ENCODE measurements at places on chromosomes 4 and X.

GRCh38 chr4:108547682-108548081, 72.7 kb upstream of the RPL34 start:
- DNase-seq = no peak

DNA sequence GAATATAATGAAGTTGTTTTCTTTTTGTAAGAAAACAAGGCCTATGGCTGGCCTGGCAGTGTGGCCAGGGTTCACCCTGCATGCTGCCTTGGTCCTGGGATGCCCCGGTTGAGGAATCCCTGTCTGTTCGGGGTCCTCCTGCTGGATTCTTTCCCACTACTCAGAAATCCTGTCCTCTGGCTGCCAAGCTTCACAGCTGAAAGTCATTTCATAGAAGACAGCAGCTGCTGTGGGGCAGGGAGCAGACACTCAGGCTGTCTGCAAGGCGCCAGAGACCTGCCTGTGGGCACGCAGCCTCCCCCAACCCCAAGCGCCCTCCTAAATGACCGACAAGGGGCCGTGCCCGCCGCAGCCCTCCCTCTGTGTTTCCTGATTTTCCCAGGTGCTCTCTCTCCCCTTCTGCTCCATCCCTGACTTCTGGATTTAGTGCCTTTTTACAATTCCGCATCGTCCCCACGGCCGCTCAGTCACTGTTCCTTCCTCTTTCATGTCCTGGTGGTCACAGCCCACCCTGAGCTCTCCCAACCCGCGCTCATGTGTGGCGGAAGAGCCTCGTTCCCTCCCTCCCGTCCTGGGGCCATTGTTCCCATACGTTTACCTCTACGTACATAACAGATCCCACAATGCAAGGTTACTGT, 27.5 kb downstream of the ZFYVE28 start:
- no peak for DNase-seq

DNA sequence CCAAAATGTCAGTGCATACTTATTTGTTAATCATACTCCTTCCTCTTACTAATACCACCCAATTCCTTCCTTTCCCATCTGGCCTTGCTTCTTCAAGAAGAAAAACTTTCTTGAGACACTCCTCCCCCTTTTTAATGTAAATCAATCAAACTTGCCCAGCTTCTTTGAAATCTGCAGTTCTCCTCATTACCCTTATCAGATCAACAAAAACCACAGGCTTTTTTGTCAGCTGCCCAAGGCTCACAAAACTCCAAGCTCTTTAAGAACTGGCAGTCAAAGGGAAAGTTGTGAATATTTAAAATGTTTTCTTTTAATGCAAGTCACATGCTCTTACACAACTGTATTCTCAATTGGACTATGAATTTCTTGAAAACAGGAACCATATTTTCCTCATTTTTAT, 11.3 kb upstream of the MYOZ2 start:
- DNase-seq = no peak

DNA sequence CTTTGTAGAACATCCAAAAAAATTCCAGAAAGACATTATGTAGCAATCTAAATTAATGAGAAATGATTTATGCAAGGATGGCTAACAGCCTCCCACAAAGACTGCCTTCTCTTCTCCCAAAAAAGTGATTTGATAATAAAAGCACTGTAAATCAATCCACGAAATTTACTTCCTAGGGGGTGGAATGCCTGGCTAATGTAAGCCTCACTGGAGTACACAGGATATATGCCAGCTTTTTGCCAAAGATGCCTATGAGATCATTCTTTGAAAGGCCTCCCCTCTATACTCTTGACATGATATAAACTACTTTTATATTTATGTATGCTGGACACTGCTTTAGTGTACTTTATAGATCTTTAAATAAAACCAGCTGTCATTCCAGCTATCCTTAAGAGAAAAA, 211.1 kb downstream of the ADAMTS3 start:
- DNase-seq = no peak
